ENCODE measurements at places on chromosomes 13 and 19. TPM values are rescaled to one million over a fixed set of nuclear protein-coding genes. Genes with fewer than 3 reads are reported as not detected.

Gene CRLF1
- total RNA-seq: 2.6 TPM

Gene ZNF296
- 0.52 TPM for total RNA-seq

DNA sequence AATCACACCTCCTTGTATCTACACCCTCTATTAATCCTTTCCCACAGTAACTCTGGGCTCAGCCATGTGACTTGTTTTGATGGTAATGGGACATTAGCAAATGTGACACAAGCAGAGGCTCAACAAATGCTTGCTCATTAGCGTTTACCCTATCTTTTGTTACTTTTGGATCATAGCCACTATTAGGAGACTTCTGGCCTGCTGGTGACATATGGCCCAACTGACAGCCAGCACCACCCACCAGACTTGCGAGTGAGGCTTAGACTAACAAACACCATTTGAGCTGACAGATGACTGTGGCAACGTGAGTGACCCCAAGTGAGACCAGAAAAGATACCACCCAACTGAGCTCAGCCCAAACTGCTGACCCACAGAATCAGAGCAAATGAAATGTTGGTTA is 154.1 kb downstream of the OLFM4 start:
- no peaks in the 10 kb centered on the region for H3K36me3 ChIP-seq
- H3K27me3 ChIP-seq: no peaks in the 10 kb centered on the region
- no peak for DNase-seq
- no peak overlapping the region for H3K4me3 ChIP-seq

Gene ZNF865
- 8.2 TPM for total RNA-seq

Gene IZUMO2
- not detected for total RNA-seq

Measured in PC-3 (cell line).